Hepatic stellate cell (primary cell): ENCODE measurements at places on chromosomes 2 and 18.

DNA sequence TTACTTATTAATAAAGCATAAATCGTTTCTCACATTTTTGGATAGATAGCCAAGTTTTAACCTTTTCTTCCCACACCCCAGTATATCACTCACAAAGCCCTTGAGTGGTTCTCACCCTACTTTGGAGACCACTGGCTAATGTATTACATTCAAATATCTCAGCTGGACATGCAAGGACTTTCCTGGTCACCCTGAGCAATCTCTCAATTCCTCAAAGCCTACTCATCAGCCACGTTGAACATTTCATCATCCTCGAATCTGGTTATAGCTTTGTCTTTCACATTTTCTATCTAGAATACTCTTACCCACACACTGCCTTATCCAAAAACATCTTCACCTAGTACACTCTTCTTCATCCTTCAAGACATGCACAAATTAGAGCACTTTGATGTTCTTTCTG lies 71.1 kb upstream of the MAPRE2 start:
- peak; percentile 21 for DNase-seq

- DNase-seq: peak; percentile 4
Measured at GRCh38 chr2:221629468-221629867, 57.4 kb upstream of the EPHA4 start.

DNA sequence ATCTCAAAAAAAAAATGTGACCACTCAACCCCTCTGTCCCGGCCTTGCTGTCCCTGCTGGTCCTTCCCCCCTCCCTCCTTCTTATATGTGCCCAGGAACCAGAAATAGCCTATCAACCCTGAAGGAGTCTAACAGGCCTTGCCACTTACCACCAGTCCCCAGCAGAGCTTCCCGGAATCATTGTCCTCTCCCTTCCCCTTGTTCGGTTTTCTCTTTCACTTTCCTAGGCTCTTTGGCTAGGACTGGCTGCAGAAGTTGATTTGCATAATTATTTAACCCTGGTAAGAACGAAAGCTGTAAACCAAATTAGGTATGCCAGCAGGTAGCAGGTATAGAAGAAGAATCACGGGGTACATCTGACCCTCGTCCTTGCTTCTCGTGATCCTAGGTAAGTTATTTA lies 72.6 kb upstream of the ZNF532 start:
- DNase-seq: no peak

DNA sequence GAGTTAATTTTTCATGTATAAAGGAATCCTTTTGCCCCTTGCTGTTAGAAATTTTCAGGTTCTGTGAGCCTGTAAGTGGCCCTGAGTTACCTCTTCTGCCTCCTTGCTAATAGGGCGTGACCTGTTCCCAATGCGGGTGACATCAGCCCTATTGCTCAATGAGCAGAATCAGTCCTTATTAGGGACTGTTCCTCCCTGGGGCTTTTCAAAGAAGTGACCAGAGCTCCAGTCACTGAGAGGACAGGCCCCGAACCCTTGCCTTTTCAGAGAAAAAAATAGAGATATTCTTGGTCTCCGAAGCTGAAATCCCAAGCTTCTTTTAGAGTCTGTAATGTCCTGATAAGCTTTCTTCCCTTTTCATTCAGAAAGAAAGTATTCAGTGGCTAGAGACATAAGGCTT lies 8.2 kb upstream of the APOB start:
- DNase-seq: no peak

DNA sequence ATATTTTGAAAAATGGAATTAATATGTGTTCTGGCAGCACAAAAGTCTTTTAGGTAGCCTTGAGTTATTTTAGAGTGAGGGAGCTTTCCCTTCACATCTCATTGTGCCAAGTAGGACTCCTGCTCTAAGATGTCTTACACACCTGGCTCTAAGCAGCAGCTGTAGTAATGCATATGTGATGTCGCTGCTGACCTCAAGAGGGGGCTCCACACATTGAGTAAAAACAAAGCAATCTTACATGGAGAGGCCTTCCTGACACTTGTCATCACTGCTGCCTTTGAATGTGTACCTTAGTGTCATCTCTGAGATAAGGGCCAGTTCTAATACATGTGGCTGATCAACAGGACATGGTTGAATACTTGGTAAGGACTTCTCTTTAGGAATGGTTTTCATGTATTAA lies 75.8 kb downstream of the ACTR3 start:
- no peak for DNase-seq

GRCh38 chr2:193847130-193847529 lies 1652.4 kb upstream of the TMEFF2 start:
- no peak for DNase-seq

GRCh38 chr2:10527585-10527984 lies 79.5 kb upstream of the ODC1 start:
- no peak for DNase-seq

DNA sequence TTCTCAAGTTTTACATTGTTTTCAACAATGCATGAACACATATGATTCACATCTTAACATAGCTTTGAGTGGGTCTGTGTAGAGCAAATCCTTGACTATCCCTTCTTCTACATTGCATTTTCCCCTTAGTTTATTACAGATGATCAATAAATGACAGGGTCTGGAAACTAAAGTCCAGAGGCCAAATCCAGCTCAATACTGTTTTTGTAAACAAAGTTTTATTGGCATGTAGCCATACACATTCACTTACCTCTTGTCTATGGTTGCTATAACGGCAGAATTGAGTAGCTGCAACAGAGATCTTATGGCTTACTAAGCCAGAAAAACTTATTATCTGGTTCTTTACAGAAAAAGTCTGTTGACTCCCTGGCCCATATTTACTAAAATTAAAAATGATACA lies 12.8 kb downstream of the FANCL start:
- DNase-seq: no peak

- DNase-seq: no peak
Measured at GRCh38 chr2:49177194-49177593, 22.9 kb upstream of the FSHR start.

DNA sequence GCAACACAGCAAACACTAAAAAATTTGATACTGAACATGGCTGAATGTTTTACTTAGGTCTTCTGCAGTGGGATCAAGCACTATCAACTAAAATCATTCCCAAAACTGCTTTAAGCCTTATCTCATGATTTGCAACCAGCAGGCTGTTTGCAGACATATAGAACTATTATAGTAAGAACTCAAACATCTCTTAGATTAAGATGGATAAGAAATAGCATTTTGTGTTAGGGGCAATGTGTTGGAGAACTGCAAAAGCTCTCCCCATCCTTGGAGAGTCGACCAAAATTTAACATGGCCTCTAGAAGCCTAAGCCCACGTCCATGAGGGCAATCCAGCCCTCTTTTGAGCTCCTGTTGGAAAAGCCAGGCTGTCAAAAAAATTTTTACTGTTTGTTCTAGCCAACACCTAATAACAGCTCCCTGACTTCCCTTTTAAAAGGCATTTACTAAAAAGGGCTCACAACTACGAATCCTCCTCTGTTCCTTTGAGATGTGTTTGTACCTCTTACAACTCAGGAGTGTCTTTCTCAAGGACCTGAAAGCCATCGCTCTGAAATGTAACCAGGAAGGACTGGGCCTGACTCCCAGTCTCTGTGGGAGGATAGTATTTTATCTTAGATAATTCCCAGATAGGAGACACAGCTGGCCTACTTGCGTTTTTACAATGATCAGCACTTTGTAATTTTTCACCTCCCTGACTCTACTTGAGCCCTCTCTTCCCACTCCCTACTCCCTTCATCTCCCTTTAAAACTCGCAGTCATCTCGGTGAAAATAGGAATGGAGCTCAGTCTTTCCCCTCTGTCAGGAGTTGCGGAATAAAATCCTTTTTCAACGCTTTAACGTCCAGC lies 1.4 kb downstream of the KRCC1 start:
- no peak for DNase-seq

GRCh38 chr2:130759906-130760753 lies 4.8 kb downstream of the AMER3 start:
- DNase-seq: no peak

- no peak for DNase-seq
Measured at GRCh38 chr2:231621051-231621879, 28.6 kb downstream of the TEX44 start.

DNA sequence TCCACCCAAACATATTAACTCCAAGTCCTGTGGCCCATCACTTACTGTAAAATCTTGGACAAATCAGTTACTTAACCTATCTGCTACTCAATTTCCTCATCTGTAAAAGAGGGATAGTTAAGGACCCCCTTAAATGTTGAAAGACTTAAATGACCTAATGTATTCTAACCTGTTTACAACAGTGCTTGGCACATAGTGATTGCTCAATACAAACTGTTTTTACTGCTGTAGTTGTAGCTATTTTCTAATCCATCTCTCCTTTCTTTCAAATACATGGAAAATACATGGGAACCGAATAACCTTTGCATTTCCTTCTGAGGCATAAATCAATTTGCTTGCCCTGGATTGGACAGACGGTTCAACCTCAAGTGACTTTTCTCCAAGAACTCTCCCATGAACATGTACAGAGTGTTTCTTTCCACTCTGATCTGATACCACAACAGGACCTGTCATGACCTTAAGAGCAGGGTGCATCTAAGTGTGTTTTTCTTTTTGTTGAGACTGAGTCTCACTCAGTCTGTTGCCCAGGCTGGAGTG lies 2.7 kb downstream of the LNPK start:
- DNase-seq: no peak

DNA sequence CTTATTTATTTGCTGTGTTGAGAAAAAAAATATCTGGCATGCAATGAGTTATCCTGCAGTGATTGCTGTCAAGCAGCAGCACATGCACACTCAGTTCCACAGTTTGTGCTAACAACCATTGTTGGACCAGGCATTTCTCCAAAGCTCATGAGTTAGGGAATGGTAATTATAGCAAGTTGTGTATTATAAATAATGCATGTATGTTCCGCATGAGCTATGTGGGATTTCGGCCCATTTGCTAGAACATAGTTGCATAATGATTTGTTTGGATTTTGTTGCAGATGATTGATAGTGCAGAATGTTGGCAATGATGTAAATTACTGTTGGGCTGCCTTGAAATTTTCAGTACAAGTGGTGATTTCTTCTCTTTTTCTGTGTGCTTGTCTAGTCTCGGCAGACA lies 10.7 kb downstream of the KCNJ3 start:
- no peak for DNase-seq

- DNase-seq: no peak
Measured at GRCh38 chr2:145563741-145564615, 1044.1 kb upstream of the ZEB2 start.

GRCh38 chr2:59033661-59034060 lies 792.5 kb upstream of the FANCL start:
- no peak for DNase-seq

DNA sequence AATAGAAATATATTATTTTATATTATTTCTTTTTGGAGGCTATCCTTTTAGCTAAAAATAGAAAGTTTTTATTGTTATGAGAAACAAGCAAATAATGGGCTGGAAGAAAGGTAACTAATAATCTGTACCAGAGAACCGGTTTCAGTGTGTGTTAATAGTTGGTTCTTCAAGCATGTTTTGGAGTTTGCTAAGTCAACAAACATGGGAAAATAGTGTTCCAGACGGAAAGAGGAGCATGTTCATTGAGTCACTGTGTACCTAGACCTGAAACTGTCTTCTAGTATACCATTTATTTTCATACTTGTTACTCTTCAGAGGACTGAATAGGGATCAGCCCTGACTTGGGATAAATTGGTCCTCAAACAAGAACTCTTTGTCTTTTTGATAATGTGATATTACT lies 134.5 kb upstream of the CWC22 start:
- DNase-seq: no peak

- DNase-seq: no peak
Measured at GRCh38 chr2:25159949-25160348, 8.4 kb downstream of the POMC start.

GRCh38 chr18:63180971-63181376 lies 138.6 kb downstream of the BCL2 start:
- no peak for DNase-seq

GRCh38 chr2:71724793-71725192 lies 271.4 kb downstream of the DYSF start:
- DNase-seq: no peak
